ENCODE measurements at places on chromosomes 5 and 9.

DNA sequence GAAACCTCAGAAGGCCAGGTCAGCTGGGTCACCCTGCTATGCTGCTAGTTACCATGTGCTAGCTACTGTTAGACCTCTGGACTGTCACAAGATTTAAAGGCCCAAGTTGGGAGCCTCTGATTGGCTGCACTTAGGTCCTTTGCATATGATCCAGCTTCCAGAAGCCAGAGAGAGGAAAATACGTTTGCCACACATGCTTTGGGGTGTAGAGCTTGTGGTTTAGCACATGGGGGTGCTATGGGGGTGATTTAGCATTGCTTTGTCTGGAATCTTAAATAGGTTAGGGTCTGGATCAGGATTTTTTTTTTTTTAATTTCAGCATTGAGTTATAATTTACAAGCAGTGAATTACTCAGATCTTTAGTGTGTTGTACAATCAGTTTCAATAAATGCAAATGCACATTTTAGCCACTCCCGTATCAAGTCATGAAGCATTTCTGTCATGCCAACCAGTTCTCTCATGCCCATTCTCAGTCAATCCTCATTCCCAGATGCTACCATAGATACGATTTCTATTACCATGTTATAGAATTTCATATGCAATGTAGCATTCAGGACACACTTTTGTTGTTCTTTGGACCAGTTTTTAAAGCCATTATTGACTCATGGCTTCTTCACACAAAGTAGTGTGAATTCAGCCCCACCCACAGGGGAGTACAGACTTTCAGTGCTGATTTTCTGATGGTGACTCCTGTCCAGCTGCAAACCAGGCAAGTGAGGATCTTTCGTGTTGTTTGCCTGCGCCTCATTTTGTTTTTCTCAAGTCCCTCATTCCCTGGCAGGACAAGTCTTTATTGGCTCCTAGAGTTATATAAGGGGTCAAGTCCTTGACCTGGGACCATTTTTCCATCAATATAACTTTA, 250.4 kb downstream of the LRRC70 start:
- no peaks in the 10 kb centered on the region for H3K4me1 ChIP-seq
- no peaks in the 10 kb centered on the region for H3K27me3 ChIP-seq
- H3K27ac ChIP-seq: no peak overlapping the region
- DNase-seq: no peak

DNA sequence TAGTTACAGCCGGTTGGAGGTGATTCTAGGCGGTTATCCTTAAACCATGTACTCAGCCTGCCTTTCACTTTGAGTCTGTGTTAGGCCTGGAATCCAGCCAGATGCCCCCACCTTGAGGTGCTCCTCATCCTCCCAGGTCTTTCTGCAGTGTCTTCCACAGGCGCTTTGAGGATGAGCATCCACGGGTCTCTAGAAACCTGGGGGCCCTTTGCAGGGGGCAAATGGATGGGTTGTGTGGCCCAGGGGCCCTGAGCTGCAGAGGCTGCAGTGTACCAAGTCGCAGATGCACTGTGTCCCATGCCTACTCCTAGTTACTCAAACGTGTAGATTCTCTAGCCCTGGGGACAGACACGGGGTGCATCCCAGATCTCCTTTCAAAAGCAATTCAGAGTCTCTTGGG, 242.1 kb upstream of the IRX1 start:
- H3K4me1 ChIP-seq: no peaks in the 10 kb centered on the region
- no peak overlapping the region for H3K27ac ChIP-seq
- no peak for DNase-seq
- H3K4me3 ChIP-seq: no peak overlapping the region
- no peaks in the 10 kb centered on the region for H3K36me3 ChIP-seq
- H3K27me3 ChIP-seq: no peaks in the 10 kb centered on the region

DNA sequence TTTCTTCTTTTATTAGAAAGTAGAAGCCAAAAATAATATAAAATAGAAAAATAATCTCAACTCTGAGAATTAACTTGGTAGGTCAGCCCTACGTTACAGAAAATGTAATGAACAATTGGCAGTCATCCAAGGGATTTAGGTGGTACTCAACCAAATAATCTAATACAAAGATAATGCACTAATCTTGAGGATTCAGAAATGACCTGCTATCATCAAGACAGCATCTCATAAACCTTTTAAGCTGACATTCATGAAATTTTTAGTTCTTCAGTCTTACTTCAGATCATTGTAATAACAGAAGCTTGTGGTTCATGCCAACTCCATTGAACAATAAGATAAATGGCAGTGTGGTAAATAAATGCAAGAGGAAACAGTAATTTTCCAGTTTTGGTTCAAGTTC, 1058.0 kb downstream of the MAT2B start:
- no peak overlapping the region for H3K27ac ChIP-seq
- peaks cover 7% of the 10 kb centered on the region for H3K4me1 ChIP-seq
- no peak for DNase-seq
- no peaks in the 10 kb centered on the region for H3K27me3 ChIP-seq

DNA sequence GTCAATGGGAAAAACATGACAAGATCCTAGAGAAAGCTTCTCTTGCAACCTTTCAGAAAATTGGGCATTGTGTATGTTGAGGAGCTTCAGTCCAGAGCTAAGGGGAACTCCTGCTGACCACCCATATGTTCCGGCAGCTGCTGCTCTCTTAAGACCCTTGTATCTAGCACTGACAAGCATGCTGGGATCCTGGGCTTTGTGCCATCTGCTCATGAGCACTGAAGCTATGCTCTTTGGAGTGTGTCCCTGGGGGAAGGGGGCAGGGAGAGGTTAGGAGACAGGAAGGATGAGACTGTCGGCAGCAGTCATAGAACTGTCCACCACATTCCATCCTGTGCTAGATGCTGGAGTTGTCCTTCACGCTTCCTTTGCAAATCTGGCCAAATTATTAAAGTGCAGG, 109.3 kb downstream of the JAKMIP2 start:
- no peak overlapping the region for H3K27ac ChIP-seq
- H3K4me3 ChIP-seq: no peak overlapping the region
- H3K27me3 ChIP-seq: no peaks in the 10 kb centered on the region
- no peak for DNase-seq

DNA sequence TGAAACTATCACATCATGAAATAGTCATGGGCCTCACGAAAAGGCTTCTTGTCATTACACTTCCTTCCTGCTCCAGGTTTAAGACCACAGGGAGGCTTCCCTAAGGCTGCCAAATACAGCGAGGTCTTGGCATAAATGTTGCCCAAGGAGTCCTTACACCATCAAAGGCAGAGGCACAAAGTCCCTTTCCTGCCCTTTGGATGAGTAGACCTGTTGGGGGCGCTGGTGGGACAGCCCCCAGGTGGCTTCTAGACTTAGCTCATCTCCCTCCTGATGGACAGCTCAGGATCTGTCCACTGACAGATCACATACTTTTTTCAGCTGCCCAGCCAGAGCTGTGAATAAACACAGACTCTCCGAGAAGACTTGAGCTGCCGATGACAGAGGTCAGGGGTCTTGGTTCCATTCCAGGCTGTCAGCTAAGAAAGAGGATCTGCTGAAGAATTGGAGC, 15.5 kb upstream of the MEGF9 start:
- peaks cover 5% of the 10 kb centered on the region for H3K4me1 ChIP-seq
- DNase-seq: peak; percentile 61
- peaks cover 2% of the 10 kb centered on the region for H3K27me3 ChIP-seq

GRCh38 chr5:73232266-73233041, 59.5 kb downstream of the TMEM174 start:
- peak overlapping the region; percentile 57 for H3K4me3 ChIP-seq
- H3K27me3 ChIP-seq: peaks cover 97% of the 10 kb centered on the region
- no peak overlapping the region for H3K27ac ChIP-seq

- H3K27ac ChIP-seq: no peak overlapping the region
- DNase-seq: no peak
- H3K4me3 ChIP-seq: no peak overlapping the region
- peaks cover 21% of the 10 kb centered on the region for H3K4me1 ChIP-seq
These were observed 282.7 kb upstream of the POU5F2 start for GRCh38 chr5:94024101-94024500.

DNA sequence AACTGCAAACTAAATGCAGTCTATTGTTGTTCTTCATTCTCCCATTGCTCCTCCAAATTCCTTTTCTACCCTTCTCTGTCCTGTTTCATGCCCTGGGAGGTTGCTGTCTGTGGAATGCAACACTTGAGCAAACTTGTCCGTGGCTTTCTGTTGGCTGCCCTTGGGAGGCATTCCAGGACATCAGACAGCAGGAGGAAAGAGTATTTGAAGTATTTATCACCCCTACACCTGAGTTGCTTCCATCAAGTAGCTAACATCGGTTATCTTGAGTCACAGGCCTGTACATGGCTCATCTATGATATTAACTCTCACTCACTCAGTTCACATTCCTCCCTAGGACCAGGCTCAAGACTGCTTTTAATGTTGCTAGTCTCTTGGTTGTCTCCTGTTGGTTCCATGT, 803.4 kb upstream of the CDH6 start:
- no peak for DNase-seq
- no peaks in the 10 kb centered on the region for H3K36me3 ChIP-seq
- no peak overlapping the region for H3K4me3 ChIP-seq

DNA sequence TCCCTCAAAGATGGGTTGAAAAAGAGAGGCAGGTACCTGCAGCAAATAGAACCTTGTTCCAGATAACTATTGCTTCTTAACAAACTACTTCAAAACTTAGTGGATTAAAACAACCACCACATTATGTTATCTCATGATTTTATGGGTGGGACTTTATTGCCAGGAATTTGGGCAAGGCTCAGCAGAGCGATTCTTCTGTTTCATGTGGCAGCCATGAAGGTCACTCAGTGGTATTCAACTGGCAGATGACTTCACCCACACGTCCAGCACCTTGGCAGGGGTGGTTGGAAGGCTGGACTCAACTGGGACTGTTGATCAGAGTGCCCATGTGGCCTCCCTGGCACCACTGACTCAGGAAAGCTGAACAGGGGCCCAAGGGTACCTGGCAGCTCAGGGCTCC, 112.0 kb downstream of the HSD17B3 start:
- peaks cover 26% of the 10 kb centered on the region for H3K27me3 ChIP-seq
- no peak overlapping the region for H3K27ac ChIP-seq
- H3K4me1 ChIP-seq: peaks cover 24% of the 10 kb centered on the region
- H3K4me3 ChIP-seq: no peak overlapping the region

DNA sequence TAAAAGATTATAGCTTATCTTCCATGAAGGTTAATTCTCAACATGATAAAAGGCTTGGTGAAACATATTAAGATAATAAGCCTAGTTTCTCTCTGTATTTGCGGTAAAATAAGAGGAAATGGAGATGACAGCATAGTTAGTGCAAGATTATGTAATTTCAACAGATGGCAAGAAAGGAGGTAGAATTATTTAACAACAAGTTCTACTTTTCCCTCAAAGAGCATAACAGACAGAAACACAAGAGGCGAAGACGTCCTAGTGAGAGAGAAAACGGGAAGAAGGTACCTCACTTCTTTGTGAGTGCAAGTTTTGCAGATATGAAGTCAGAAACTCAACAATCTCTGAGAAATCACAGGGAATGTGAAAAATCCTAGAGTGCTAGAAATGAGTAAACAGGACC, 144.8 kb upstream of the ADCY2 start:
- no peak for DNase-seq
- no peak overlapping the region for H3K4me3 ChIP-seq
- no peaks in the 10 kb centered on the region for H3K27me3 ChIP-seq
- peaks cover 3% of the 10 kb centered on the region for H3K36me3 ChIP-seq
- H3K4me1 ChIP-seq: peaks cover 6% of the 10 kb centered on the region
